ENCODE measurements at places on chromosomes 5 and 9.
A peak's percentile ranks its signal among the peaks of the same experiment; 100 is the strongest.

DNA sequence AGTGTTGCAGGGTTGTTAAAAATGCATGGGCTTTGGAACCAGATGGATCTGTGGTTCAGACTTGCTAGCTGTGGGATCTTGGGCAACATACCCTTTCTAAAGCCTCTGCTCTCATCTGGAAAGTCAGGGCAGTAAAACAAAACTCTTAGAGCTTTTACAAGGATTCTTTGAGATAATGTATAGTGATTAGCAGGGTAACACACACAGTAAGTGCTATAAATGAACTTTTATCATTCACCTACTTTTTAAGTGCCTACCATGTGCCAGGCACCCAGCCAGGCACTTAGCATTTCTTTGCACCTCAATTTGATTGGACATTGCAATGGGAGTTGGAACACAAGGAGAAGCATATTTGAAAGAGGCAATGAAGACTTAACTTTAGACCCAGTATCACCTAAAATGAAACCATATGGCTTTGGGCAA lies 208.6 kb upstream of the PAPPA start:
- no peak for DNase-seq

GRCh38 chr9:35519692-35520363 lies 29.9 kb downstream of the RUSC2 start:
- DNase-seq = no peak

DNA sequence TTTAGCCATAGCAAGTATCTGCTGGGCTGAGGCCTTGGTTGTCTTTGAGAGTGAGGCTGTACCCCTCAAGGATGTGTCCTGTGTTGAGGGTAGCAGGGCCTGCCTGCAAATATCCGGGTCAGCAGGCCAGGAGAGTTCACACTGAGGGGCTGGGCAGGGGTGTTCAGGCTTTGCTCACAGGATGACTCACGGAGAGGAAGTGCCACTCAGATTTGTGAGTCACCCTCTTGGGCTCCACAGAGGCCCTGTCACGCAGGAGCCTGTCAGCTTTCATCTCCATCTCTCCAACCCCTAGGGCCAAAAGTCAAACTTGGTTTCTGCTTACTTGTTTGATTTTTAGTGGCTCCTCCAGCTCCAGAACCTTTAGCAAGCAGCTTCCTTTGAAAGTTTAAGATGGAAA lies 211.5 kb downstream of the SEC61B start:
- DNase-seq = peak; percentile 65

DNA sequence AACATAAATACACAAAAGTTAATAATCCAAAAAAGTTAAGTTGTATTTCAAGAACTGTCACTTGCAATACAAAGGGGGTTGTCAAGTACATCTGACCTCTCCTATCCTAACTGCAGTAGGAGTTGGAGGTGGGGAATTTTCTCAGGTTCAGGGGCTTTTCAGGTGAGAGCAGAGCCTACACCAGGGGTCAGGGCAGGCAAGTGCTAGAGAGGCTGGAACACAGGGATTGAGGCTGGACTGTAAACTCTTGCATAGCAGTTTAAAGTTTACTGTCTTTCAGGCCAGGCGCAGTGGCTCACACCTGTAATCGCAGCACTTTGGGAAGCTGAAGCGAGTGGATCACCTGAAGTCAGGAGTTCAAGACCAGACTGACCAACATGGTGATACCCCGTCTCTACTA lies 25.4 kb upstream of the RASGRF2 start:
- no peak for DNase-seq

DNA sequence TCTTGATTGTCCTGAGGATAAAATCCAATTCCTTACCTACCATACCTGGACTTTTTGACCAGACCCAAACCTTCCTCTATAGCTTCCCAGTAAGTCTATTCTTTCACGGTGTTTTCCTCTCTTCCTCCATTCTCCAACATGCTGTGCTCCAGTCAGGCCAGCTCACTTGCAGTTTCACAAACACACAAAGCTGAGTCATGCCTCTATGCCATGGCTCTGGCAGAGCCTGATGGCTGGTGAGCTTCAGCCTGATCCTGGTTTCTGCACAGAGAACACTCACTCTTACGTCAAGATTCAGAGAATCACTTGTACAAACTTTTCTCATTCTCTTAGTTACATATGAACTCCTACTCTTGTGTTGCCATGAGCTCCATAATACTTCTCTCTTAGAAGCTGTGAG lies 27.7 kb upstream of the PAX5 start:
- DNase-seq = no peak

DNA sequence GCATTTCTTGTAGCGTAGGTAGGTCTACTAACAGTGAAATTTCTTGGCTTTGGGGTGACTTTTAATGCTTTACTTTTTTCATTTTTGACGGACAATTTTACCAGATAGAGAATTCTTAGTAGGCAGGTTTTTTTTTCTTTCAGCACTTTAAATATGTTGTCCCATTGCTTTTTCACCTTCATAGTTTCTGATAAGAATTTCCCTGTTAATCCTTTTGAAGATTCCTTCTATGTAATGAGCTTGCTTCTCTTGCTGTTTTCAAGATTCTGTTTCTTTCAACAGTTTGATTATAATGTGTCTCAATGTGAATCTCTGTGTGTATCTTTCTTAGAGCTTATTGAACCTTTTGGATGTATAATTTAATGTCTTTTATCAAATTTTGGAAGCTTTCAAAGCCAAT lies 35.5 kb downstream of the PBX3 start:
- no peak for DNase-seq

DNA sequence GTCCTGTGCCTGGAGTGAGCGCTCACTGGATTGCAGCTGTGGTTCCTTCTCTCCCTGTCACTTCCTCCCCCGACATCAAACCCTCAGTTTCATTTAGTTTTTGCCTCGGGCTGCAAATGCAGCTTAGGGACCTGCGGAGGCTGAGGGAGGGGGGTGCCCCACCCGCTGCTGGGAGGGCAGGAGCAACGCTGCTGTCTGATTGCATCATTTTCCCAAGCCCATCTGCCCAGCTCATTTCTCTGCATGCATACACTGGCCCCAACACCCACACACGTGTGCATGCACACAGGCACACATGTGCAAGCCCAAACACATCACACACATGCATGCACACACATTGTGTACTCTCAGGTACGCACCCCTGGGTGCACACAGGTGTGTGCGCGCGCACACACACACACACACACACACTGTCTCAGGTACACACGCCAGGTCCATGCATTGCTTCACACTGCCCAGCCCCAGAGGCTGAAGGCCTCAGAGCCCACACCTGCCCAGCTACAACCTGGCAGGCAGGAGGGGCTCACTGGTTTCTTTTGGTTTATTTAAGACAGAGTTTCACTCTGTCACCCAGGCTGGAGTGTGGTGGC lies 3.4 kb downstream of the ASS1 start:
- DNase-seq = peak; percentile 48

GRCh38 chr5:145775411-145775810 lies 59.7 kb downstream of the PRELID2 start:
- peak; percentile 31 for DNase-seq

- no peak for DNase-seq
Measured at GRCh38 chr5:154081246-154081645, 42.5 kb downstream of the MFAP3 start.

GRCh38 chr5:168204165-168204564 lies 87.3 kb upstream of the WWC1 start:
- no peak for DNase-seq

GRCh38 chr9:134395737-134396257 lies 69.5 kb downstream of the RXRA start:
- no peak for DNase-seq

DNA sequence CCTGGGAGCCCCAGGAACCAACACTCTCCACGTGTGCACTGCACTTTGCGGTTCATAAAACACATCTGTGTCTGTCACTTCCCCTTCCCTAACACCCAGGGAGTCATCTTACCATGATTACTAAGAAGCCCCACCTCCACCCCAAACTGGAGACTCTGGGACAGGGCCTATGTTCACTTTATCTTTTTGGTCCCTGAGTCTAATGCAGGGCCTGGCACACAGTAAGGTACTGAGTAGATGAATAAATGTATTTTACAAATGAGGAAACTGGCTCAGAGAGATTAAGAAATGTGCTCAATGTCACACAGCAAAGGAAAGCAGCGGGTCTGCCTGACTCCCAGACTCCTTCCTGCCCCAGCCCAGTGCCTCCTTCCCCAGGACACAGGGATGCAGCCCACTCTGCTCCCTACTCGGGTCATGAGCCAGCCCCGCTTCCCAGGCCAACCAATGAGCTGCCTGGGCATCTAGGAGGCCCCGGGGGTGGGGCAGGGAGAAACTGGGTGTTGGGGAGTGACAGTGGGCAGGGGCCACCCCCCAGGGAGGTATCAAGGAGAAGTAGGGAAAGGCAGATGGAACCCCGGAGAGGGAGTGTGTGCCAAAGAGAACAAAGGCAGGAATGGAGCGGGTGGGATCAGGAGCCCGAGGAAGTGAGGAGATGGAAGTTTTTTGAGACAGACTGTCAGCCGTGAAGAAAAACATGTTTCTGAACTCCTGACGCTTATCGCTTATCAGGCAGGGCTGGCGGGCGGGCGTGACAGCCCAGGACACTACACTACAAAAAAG lies 30.5 kb downstream of the SHB start:
- DNase-seq = no peak

- DNase-seq = no peak
Measured at GRCh38 chr9:4491626-4491975, 1.3 kb downstream of the SLC1A1 start.

DNA sequence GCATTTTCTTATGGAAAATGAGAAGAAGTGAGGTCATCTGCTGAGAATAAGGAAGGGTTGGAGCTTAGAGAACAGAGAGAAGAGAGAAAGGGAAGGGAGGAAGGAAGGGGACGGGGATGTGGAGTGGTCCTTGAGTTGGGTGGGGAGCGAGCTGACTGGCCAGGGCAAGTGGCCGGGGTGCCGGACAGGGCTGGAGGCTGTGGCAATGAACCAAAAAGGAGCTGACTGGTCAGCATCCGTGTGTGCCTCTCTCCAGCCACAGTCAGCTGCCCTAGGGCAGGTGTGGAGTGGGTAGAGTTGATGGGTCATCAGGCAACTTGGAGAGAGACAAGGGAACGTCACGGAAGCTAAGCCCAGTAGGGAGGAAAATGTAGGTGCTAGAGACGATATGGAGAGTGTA lies 234.9 kb upstream of the DAP start:
- DNase-seq = no peak

DNA sequence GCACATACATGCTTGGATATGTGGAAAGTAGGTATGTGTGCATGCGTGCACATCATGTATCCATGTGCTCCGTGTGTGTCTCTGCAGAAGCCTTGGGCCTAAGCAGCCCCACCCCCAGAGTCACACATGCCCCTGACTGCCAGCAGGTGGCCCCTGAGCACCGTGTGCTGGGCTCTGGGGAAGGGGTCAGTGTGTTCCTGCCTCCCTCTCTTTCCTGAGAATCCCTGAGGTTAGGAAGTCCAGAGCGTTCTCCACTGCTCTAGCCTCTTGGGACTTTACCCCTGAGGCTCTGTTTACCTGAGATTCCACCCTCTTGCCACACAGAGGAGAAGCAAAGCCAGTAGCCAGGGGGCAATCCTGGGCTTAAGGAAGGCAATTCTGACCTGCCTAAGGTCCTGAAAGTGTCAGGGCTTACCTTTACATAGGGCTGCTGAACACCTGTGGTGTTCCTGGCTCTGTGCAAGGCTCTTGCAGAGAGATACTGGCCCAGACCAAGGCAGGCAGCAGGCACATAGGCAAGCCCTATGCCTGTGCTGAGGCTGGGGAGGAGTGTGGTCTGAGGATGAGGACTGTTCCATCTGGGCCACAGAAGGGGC lies 207.3 kb downstream of the TMEM38B start:
- peak; percentile 42 for DNase-seq

- peak; percentile 93 for DNase-seq
Measured at GRCh38 chr5:172904643-172905345, 54.4 kb upstream of the RPL26L1 start.

- peak; percentile 35 for DNase-seq
Measured at GRCh38 chr9:32264170-32264864, 120.1 kb upstream of the ACO1 start.

GRCh38 chr5:139648205-139649081 lies at the start of gene CXXC5:
CXXC5 (plus strand) TSS chr5:139648349; CDS start chr5:139680524, 32,175 bp downstream.
- DNase-seq = peak; percentile 90

DNA sequence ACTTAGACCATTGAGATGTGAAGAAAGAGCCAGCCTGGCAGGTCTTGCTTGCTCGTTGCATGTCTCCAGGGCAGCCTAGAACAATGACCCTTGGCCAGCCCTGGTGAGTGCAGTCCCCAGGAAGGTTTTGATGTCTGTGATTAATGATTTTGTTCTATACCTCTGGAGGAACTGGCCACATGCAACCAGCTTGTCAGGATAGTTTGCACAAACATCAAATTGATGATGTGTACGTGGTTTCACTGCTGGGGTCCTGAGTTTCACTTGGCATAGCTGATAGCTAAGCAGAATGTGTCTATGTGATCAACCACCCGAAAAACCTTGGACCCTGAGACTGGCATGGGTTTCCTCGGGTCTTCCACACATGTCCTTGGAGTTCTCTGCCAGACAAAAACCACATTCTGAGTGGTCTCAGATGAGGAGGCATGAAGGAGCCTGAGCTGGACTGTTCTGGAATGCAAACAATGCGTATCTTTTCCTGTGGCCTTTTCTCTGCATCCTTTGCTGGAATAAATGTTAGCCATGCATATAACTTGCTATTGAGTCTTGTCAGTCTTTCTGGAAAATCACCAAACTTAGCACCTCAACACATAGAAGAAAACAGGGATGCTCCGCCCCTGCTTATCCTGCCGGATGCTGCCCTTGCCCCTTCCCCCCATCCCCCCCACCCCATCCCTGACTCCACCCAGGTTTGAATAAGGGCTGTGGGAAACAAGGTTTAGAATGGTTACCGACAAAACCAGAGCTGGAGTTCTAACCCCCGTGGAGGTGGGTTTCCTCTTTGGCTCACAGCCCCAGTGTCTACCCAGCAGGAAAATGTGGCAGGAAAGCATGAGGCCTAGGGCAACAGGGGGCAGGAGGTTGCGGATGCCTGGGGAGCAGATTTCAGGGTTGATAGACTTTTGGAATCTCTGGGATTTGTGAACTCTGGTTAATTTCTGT lies 50.1 kb upstream of the ANKRD33B start:
- DNase-seq = peak; percentile 92

GRCh38 chr5:15002173-15002572 lies 130.6 kb upstream of the ANKH start:
- DNase-seq = no peak

DNA sequence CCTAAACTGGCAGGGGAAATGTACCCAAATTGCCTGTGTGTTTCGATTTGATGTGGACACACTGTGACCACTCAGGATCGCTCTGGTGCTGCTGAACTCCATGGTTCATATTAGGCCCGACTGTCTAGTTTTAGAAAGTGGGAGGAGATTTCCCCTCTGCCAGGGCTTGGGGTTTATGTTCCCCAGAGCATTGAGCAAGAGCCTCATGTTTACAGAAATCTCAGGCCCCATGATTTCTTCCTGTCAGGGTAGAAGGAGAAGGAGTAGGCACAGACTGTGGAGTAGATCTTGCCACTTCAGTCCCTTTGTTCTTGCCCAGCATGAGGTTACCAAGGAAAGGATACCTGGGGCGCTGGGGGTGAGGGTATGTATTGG lies 40.8 kb upstream of the GLRX start:
- peak; percentile 82 for DNase-seq

DNA sequence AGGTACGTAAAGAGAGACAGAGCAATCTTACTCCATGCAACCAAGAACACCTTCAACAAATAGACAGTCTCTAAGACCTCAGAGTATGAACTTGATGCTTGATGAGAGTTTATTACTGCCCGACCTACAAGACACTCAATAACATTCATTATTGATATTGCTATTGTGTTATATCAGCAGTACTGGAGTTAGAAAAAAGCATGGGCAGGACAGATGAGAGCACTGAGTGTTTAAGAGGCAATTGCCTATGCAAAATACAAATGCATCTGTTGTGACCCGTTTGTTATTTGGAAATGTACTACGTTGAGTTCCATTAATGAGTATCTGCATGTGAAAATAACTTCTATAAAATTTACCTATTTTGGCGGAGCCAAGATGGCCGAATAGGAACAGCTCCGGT lies 8.1 kb upstream of the MARCOL start:
- no peak for DNase-seq
